Psoas muscle (tissue), 8 donors: ENCODE measurements at places on chromosomes 7 and 10. TPM values are rescaled to one million over a fixed set of nuclear protein-coding genes. Genes with fewer than 3 reads are reported as not detected.

- no peak for DNase-seq
These were observed 260.6 kb downstream of the CCSER2 start for GRCh38 chr10:84588971-84589370.

- no peak for DNase-seq
These were observed 930 bp downstream of the GARIN1A start for GRCh38 chr7:128672927-128673517.

- DNase-seq = peak; percentile 91
These were observed 1.2 kb downstream of the MLXIPL start for GRCh38 chr7:73622909-73623797.

DNA sequence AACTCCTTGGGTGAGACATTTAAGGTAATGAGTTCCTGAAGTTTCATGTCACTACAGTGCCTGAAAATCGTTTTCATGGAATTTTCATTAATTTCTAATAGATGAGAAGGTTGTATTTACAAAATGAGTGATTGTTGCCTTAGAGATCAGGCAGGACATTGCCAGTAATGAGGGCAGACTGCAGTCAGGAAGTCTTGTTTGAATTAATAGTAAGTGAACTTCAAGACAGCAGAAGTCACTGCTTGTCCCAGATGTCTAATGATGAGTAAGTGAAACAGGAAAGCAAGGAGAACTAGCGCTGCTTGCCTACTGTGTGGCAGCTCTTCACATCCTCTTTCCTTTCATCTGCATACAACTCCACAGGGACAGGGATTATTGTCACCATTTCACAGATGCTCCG lies 237.4 kb downstream of the BAMBI start:
- DNase-seq = no peak

GRCh38 chr10:24650669-24651391 lies 72.9 kb downstream of the ARHGAP21 start:
- no peak for DNase-seq

- no peak for DNase-seq
These were observed 251.0 kb downstream of the NXPH1 start for GRCh38 chr7:8684426-8684825.

GRCh38 chr7:77912293-77912692 lies 113.7 kb downstream of the PHTF2 start:
- DNase-seq = no peak

- no peak for DNase-seq
These were observed 201.4 kb downstream of the HECW1 start for GRCh38 chr7:43313628-43314378.

- DNase-seq = no peak
These were observed 4.0 kb downstream of the ARHGAP22 start for GRCh38 chr10:48600645-48601505.

DNA sequence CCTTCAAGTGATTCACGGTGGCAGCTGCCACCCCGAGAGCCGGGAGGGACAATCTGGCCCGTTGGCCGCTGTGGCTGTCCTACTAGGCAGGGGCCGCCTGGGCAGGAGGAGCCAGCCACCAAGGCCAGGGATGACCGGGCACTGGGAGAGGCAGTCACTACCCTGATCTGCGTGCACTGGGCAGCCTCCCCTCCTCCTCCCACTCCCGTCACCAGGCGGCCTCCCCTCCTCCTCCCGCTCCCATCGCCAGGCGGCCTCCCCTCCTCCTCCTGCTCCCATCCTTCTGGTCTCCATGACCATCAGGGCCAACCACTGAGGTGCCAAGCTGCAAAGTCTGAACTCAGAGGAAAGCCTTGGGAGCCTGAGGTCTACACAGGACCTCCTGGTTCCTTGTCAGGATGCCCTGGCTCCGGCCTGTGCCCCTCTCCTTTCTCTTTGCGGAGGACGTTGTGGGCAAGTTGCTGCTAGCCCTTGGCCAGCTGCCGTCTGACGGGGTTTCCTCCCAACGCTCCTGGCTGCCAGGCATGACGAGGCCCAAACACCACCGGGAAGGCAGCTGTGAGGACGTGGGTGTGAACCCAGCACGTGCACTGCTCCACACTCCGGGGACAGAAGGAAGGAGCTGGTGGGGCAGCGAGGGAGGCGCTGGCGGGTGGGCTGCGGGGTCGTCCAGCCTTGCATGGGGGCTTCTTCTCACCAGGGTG lies 131.1 kb downstream of the WDR37 start:
- DNase-seq = peak; percentile 25

DNA sequence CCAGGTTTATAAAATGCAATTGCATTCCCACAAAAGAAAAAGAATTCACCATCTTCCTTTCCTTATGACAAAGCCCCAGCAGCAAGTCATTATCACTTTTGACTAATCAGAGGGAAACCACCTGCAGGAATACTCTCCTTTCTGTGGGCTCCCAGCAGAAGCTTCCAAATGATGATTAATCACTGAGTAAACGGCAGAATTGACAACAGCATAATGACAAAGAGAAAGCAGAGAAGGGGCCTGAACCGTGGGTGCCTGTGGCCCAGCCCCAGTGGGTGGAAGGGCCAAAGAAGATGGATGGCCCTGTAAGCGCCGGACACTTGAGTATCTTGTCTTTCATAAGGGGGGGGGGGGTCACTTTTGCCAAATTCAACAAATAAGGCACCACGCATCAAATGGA lies 152.4 kb upstream of the NRBF2 start:
- DNase-seq = no peak

DNA sequence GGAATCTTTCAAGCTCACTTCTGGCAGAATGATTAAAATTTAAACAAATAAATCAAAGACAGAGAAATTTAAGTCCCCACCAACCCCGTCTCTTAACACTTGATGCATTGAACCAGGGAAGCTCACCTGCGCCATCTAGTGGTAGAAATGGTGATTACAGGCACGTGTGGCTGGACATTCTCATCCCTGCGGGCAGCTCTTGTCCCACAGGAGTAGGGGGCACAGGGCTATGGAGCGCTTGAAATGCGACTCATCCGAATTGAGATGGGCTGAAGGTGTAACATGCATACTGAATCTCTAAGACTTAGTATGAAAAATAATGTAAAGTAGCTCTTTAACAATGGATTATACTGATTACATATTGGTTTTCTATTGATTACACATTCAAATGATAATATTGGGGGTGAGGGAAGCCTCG lies 24.8 kb upstream of the SLIT1 start:
- peak; percentile 60 for DNase-seq

DNA sequence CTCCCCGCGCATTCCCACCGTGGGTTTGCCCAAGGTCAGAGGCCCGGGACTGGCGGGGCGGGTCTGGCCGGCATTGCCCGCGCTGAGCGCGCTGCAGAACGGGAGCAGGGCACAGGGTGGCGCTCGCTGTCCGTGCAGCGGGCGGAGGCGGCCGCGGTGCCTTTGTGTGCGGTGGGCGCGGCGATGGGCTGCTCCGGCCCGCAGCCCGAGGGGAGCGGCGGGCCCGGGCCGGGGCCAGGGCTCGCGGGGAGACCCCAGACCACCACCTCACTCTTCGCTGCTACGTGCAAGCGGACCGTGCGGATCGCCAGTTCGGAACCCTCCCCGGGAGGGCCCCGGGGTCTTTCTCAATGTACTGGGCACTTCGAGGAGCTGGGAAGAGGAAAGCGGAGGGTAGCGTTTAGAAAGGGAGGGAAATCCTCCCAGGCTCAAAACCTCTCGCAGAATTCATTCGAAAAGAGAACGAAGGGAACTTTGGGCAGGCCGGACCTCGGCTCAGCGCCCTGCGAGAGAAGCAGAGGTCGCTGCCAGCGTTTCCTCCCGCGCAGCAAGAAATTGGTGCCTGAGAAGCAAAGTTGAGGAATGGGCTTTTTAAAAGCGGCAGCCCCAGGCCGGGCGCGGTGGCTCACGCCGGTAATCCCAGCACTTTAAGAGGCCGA lies 8.5 kb downstream of the SP8 start:
- DNase-seq = no peak

DNA sequence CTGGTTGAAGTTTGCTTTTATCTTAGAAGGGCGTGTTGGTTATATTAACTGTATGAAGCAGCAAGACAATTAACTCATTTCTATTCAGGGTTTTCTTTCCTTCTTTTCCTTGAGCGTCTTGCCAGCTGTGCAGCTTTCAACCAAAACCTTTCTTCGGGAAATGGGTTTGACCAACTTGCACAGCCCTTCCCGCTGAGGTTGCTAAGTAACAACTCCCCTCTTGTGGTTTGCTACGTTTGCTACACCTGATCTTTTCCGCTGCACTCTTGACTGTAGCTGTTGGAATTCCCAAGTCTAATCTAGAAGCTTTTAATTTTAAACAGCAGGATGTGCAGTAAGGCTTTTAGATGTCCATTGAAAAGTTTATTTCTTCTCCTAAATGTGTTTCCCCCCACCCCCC lies 116.9 kb downstream of the CDCA7L start:
- no peak for DNase-seq

GRCh38 chr7:96346293-96346953 lies 24.5 kb upstream of the SLC25A13 start:
- DNase-seq = no peak

- no peak for DNase-seq
These were observed 65.9 kb downstream of the GOLGA7B start for GRCh38 chr10:97915346-97916131.

GRCh38 chr10:119867317-119867716 lies 5.3 kb downstream of the MCMBP start:
- no peak for DNase-seq

DNA sequence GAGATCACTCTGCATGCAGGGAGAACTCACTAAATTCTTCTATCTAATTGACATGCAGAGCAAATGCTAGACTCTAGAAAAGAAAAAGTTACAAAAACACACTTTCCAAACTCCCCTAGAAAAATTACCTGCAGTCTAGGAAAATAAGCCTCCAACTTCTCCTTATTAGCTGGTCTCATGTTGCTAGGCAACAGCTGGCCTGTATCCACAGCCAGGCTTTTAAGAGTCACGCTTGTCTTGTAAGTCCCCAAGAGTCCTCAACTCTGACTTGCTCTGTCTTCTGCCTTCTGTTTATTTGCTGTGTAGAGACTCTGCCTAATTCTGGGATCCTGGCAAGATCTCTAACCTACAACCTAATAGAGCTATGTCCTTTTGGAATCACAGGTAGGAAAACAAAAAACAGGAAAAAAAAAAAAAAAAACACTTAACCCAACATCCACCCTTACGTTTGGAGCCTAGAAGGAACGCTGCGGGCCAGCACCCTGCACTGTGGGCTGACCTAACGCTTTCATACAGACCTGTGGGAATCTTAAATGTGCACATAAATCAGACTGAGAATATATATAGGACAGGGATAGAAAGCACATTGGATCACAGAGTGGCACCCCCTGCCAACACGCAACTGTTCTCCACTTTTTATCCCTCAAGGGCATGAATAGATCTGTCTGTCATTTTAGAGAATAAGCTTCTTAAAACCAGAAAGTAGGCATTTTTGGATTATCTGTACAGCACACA lies 117.0 kb upstream of the PTPRZ1 start:
- no peak for DNase-seq

DNA sequence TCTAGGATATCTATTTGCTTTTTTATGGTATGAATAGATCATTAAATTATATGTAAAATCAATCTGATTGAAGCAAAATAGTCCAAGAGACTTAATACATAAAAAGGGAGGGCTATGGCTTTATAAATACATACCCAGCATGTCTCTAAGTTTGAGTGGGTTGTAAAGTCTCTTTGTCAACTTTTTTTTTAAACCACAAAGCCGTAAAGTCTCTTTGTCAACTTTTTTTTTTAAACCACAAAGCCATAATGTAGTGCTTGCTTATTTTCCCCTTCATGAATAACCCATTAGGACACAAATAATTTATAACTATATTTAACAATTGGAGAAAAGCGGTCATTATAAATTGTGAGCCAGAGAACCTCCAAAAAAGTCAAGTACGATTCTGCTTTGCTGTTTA lies 5.7 kb downstream of the HECTD2 start:
- DNase-seq = no peak

GRCh38 chr10:26441491-26442214 lies 3.5 kb downstream of the APBB1IP start:
- DNase-seq = no peak

DNA sequence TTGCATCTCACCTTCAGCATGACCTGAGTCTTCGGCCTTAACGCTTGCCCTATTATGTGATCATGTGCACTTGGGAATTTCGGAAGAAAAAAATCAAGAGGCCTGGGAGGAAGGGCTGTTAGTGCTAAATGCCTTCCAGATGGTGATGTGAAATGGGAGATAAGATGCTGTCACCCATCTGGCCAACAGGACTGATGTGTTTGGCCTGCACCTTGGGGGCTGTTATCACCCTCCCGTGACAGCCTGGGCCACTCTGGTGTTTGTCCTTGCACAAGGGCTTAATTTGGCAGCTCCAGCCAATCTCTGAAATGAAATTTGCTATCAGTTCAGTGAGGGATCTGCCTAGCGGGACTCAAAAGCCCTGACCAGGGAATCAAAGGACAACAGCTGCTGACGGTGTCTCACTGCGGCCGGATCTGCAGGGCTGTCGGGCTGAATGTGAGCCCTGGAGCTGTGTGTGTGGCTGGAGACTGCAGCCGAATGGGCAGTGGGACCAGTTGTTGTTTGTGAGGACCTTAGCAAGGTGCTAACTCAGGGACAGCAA lies 131.4 kb upstream of the BTBD16 start:
- peak; percentile 65 for DNase-seq

DNA sequence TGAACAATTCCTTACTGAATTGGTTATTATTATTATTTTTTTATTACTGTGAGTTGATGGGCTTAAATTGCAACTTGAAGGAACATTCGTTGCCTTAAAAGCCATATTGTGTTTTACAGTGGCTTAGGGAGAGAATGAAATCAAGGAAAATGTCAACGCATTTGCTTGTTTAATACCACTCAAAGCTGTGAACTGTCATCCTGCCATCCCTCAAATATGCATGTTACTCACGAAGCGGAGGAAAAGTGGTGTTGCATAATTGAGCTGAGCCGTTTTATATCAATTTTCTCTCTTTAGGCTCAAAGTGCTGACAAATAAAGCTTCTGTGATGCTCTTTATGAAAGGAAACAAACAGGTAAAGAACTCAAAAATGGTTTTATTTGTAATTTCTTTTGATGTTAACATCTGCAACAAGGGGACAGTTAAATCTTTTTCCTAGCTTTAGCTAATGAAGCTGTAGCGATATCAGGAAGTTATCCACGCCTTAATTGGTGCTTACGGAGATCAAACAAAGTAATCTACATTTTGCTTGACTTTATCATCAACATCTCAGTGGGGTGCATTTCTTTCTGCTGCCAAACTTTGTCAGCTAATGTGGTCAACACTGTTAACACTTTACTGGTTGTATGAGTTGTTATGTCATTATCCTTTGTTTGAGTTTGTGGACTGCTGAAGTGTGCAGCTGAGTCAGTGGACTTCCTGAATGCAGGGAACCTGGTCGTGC lies 33.1 kb downstream of the GLRX3 start:
- DNase-seq = no peak

The CPEB3 gene
- total RNA-seq = 6.1 TPM

The TMEM213 gene
- total RNA-seq = not detected

The SNX13 gene
- 59.2 TPM for total RNA-seq

The GPR37 gene
- 0.63 TPM for total RNA-seq

The CD36 gene
- 662 TPM for total RNA-seq

The PNLIPRP1 gene
- not detected for total RNA-seq

The SRGN gene
- total RNA-seq = 27.8 TPM

The SFTPA1 gene
- 1.1 TPM for total RNA-seq

The CLEC5A gene
- total RNA-seq = 0.34 TPM

The UNCX gene
- not detected for total RNA-seq

The CPA1 gene
- 1.5 TPM for total RNA-seq

The VAX1 gene
- total RNA-seq = not detected
